T-helper 2 cell (primary cell): ENCODE measurements at places on chromosomes 2 and 18.

DNA sequence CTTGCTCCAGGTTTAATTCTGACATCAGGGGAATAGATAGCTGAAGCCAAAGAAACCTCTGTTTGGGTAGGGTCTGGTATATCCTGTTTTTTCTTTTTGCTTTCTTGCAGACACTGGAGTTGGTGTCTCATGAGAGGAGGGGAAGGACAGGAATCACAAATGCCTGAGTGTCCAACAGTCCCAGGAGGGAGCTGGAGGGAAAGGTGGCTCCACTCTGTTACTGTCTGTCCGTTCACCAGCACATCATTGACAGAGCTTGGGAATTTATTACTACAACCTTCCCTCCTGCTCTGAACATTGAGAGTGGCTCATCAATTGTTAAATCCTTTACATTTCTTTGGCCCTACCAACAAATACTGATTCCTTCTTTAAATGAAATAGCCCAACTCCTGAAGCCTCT, 152.3 kb upstream of the NOSTRIN start:
- DNase-seq: no peak

DNA sequence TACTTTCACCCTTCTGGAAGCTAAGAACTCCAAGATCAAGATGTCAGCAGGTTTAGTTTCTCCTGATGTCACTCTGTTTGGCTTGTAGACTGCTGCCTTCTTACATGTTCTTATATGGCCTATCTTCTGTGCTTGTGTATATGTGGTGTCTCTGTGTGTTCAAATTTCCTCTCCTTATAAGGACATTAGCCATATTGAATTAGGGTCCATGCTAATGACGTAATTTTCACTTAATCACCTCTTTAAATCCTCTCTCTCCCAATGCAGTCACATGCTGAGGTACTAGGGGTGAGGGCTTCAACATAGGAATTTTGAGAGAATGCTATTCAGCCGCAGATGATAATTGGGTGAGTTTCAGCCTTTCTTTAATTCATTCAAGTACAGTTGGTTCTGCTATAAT, 458.3 kb upstream of the SYT4 start:
- no peak for DNase-seq

DNA sequence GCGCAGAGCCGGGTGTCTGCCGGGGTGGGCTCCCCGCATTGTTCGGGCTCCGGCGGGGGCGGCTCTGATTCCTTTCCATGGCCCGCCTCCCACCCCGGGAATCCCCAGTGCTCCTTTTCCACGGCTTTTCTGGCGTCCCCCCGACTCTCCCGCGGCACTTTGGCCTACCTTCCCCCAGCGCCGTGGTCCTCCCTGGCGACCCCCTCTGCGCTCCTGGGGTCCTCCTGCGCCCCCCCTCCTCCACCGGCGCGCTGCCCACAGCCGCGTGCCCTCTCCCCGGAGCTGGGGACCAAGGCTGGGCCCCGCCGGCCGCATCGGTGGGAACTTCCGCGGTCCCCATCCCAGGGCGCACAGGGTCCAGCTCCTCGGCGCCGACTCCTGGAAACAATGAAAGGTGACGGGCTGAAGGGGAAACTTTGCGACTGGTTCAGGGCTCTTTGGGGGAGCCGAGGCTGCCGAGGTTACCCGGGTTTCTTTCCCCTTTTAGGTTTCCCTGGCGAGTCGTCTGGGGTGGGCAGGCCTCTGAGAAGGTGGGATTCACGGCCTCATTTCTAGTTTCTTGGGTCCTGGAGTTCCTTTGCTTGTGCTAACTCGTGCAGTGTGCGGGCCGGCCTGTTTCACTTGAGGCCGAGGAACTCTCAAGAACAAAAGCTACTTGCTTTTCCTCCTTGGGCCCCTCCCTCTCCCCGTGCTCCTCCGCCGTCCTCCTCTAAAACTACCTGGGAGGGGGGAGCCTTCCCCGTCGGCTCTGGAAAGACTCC, 2.2 kb downstream of the TGIF1 start:
- no peak for DNase-seq

GRCh38 chr2:138071720-138072719, 107.7 kb downstream of the HNMT start:
- no peak for DNase-seq

DNA sequence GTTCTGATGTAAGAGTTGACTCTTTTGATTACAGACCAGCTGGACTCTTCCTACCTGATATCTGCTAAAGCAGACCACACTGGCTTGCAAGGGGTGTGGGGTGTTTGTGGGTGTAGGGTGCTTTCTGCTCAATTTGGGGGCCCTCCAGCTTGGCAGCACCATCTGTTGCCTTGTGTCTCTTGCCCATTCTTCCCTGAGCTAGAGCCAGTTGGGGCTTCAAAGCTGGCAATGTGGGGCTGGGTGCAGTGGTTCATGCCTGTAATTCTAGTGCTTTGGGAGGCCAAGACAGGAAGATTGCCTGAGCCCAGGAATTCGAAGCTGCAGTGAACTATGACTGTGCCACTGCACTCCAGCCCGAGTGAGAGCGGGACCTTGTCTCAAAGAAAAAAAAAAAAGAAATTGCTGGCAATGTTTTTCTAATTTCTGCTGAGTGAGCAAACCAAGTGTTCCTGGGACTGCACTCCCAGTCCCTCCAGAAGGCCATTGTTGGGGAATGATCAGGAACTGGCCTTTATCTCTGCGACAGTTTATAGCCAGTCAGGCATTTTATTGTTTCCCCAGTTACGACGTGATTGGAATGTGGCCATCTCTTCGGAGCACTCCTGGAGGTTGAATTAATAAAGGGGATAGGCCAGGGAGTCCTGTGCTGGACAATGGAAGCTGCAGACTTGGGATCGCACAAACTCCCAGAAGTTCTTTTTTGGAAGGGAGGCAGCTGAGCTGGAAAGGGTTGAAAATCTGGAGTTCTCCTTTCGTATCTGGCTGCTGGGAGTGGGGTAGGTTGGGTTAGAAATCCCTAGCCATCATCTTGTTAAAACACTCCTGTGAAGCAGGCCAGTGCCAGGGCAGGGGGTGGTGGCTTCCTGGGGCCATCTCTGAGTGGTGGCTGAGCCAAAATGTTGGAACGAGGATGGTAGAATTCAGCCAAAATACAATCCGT, 57.2 kb downstream of the LIPG start:
- DNase-seq: no peak

DNA sequence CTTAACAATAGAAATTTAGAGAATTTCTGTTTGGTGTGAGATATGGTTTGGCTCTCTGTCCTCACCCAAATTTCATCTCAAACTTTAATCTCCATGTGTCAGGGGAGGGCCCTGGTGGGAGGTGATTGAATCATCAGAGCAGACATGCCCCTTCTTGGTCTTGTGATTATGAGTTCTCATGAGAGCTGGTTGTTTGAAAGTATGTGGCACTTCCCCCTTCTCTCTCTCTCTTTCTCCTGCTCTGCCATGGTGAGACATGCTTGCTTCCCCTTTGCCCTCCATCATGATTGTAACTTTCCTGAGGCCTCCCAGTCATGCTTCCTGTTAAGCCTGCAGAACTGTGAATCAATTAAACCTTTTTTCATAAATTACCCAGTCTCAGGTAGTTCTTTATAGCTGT, 524.7 kb upstream of the ACVR2A start:
- no peak for DNase-seq

GRCh38 chr2:69846182-69847067, 17.0 kb downstream of the GMCL1 start:
- DNase-seq: no peak

GRCh38 chr2:136065907-136066306, 52.0 kb downstream of the CXCR4 start:
- no peak for DNase-seq

DNA sequence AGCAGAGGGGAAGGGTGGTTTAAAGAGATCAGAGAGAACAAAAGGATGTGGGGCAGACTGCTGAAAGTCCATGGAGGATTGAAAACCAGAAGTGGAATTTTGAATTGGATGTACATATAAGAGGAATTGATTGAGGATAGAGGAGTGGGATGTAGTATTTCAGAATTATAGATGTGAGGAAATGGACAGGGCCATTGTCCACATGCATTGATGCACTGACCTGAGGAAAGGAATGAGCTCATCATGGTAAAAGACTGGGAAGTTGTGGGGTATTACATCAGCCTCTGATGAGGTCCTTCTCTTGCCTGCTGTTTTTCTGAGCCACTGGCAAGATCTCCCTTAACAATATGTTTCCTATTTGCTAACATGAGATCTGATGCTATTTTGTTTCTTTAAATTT, 365.7 kb upstream of the FANCL start:
- no peak for DNase-seq

DNA sequence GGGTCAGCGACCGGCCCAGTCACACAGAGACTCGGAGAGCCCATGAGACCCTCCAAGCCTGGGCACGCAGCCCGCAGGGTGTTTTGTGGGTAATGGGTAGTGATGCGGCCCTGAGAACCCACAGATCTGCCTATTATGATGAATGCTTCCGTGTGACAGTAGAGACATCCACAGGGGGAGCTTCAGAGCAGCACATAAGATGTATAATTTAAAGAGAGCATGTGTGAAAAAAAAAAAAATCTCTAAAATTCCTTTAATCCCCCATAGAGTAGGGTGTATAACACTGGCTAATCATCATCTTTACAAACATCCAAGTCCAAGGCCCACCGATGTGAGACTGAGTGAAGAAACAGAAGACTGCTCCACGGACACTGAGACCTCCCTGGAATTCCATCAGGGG, 34.6 kb downstream of the BIN1 start:
- no peak for DNase-seq

- peak; percentile 17 for DNase-seq
Observed at GRCh38 chr2:64562148-64562784, 38.1 kb downstream of the AFTPH start.

DNA sequence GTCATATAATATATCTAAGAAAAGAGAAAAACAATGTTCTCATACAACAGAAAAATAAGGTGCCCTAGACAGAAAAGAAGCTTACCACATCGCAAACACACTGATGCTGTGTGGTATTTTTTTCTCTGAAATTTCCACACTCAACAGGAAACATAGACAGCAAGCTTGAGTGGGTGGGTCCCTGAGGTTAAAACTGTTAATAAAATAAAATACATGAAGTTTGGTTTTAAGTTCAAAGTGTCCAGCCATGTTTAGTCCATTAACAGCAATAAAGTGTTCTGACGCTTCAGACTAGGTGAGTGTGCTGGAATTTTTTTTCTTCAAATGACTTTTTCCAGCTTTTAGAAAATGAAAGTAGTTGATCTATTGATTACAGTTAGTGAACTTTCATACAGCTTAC, 83.3 kb upstream of the EPB41L5 start:
- no peak for DNase-seq

- DNase-seq: no peak
Observed at GRCh38 chr2:46804794-46805193, 110.8 kb downstream of the MCFD2 start.

DNA sequence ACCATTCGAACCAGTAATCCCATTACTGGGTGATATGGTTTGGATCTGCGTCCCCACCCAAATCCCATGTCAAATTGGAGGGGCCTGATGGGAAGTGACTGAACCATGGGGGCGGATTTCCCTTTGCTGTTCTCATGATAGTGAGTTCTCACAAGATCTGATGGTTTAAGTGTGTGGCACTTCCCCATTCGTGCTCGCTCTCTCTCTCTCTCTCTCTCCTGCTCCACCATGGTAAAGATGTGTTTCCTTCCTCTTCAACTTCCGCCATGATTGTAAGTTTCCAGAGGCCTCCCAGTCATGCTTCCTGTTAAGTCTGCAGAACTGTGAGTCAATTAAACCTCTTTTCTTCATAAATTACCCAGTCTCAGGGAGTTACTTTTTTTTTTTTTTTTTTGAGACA, 62.6 kb downstream of the NBAS start:
- no peak for DNase-seq

DNA sequence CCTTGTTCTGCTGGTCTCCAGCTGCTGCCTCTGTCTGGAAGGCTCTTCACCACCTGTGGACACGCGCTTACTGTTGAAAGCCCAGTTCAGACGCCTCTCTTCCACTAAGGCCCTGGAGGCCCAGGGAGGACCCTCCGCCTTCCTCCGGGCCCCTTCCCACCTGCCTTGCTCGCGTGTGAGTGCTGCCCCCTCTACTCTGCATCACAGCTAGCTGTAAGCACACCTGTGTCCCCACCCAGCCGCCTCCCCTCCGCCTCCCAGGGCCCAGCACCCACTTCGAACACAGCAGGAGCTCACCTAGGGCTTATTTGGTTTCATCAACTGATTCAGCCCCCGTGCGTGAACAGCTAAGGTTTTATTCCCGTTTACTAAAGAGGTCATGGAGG, 49.7 kb downstream of the KCNF1 start:
- DNase-seq: no peak

DNA sequence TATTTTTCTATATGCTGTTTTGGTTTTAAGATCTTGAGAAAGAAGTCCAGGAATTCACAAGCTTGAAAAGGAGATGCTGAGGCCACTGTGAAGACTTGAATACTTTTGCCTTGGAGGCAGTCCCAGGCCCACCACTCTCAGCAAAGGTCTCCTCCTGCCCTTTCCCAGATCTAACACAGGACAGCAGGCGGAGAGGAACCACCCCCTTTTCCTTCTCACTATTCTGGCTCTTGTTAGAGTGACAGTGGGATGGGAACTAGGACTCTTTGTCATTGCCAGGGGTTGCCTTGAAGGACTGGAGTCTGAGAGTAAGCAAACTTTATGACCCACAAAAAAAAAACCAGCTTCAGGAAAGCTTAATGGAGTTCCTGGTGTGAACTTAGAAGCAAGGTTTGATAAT, 54.7 kb downstream of the E2F6 start:
- no peak for DNase-seq

- no peak for DNase-seq
Observed at GRCh38 chr18:8627540-8627939, 18.3 kb downstream of the RAB12 start.

DNA sequence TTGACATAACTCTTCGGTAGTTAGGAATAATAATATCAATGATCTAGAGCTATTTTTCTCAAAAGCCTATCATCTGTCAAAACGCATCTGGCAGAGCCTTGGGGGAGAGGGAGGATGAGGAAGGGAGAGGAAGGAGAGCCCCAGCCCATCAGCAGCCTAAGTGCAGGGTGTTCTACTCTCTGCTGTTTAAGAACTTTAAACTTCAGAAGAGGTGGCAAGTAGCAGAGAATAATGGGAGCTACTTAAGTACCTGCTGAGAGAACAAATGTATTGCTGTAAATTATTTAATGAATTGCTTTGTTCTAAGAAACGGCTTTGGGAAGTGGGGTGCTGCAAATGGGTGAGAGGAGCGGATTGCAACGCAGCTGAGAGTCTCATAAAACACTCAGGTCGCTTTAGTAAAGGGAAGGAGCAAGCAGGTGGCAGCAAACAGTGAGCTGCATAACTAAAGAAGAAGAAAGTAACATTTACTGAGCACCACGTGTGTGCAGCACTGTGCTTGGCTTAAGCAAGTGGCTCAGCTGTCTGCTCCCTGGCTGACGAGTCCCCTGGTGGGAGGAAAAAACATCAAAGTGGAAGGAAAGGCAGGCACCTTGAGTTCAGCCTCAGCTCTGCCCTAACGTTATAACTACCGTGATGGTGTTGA, 26.3 kb upstream of the SH3RF3 start:
- DNase-seq: no peak

DNA sequence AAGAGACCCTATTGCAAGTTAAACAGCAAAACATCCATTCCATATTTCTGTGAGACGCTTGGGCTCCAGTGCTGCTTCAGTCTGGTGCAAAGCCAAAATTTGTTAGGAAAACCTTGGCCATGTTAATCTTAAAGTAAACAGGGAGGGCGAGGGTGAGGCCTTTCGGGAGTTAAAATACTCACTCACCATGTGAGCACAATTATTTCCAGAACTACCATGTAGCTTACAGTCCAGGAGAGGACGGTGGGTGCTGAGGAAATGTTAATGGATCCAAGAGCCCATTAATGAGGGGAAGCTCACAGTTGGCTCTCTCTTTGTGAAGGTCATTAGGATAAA, 286.4 kb downstream of the SLC8A1 start:
- DNase-seq: no peak

GRCh38 chr2:54194761-54195750, 61.0 kb downstream of the TSPYL6 start:
- no peak for DNase-seq

- DNase-seq: no peak
Observed at GRCh38 chr2:75053484-75054112, 95.2 kb downstream of the POLE4 start.
